ENCODE measurements at places on chromosomes 2 and 18.

GRCh38 chr18:63936932-63937393 lies 12.1 kb upstream of the HMSD start:
- no peak for DNase-seq

DNA sequence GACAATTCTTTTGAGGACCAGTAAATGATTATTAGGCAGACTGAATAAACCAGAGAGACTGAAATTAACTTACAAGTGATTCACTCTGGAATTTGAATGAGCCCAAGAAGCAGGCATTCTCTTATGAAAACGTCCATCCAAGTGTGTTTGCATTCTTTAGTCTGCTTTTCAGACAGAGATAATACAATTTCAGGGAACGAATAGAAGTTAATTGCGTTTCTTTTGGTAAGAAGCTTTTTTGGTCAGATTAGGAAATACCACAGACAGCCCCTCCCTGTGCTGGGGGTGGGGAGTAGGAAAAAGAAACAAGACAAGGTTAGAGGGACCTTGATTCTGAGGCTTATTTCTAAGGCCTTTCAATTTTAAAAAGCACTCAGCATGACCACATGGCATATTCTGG lies 874.4 kb downstream of the SUCLG1 start:
- DNase-seq, result no peak

DNA sequence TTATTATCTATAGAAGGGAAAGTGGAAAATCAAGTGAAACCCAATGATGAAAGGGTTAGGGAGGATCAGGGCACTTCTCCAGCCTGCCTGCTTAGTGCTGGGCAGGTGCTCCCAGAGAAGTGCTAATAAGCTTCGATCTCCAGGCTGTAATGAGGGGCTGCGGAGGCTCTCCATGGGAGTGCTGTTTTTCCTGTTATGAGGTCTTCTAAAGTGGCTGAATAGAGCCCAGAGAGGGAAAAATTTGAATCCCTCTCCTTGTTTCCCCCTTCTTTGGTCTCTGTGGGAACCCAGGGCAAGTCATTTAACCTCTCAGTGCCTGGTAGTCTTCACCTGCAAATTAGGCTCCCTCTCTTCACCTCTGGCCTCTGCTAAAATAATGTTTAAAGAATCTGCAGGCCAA lies 351.7 kb upstream of the DCC start:
- no peak for DNase-seq

DNA sequence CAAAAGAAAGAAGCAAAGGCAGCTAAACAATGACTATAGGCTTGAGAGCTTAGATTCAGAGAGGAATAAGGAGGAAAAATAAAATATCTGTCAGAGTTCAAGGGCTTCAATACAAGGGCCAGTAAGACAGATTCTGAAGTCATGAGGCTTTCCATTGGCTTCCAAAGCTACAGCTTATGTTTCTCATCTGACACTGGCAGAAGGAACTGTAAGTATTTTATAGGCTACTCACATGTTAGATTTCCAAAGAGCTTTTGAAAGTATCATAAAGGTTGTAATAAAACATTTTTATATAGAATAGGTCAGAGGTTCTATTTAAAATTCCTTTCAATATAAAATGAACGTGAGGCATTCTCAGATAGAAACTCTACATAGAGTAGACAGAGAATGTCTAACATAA lies 746.6 kb upstream of the NXPH2 start:
- no peak for DNase-seq

DNA sequence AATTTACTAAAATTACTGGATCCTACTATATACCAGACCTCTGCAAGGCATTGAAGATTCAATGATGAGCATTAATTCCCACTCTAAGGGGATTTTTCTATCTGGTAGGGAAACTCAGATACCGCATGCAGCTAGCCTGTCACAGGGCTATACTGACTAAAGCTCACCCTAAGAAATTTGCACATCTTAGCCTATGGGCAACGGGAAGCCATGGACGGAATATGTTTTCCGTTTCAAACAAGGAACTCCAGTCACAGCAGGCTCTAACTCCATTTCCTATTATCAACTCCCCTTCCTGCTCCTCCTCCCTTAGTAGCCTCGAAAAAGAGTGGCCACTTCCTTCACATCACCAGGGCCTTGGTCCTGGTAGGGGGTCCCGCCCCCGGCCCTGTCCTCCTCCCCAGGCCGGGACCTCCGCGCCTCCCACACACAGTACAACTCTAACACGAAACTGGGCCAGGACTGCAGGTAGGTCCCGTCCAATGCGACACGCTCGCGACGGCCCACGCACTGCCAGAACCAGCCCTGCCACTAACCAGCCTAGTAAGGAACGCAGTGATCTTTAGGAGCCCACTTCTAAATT lies 659 bp upstream of the COX5B start:
- no peak for DNase-seq

GRCh38 chr18:34884436-34884835 lies 156.8 kb upstream of the MAPRE2 start:
- DNase-seq, result no peak

DNA sequence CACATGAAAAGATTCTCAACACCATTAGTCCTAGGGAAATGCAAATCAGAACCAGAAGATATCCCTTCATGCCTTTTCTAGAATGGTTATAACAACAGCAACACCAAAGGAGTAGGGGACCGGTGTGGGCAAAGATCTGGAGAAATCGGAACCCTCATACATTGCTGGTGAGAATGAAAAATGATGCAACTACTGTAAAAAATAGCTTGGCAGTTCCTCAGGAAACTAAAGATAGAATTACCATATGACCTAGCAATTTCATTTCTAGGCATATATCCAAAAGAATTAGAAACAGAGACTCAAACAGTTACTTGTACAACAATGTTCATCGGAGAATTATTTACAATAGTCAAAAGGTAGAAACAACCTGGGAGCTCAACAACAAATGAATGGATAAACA lies 29.2 kb upstream of the CDH7 start:
- DNase-seq, result no peak

DNA sequence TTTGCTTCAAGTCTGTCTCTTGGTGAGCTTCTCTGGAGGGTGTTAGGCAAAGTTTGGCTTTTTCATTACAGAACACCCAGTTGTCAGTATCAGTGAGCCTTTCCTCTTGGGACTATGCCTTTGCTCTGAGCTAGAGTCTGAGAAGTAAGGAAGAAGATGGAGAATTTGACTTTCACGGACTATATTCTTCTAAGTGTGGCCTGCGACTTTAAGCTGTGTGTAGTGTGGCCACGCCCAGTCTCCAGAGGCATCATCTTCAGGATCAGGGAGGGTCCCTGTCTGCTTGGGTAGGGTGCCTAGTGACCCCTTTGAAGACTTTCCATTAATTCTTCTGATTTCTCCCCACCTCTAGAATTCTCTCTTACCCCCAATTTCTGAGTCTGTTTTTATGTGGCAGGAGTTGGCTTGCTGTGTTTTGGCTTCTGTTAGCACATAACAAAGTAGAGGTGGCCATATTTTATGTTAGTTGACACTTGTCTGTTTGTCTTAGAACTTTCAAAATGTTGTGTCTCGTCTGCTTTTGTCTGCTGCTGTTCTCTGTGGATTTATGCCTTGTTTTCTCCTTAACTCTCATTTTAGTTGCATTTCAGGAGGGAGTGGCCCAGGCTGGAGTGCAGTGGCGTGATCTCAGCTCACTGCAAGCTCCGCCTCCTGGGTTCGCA lies 8.6 kb downstream of the PLEKHB2 start:
- no peak for DNase-seq

DNA sequence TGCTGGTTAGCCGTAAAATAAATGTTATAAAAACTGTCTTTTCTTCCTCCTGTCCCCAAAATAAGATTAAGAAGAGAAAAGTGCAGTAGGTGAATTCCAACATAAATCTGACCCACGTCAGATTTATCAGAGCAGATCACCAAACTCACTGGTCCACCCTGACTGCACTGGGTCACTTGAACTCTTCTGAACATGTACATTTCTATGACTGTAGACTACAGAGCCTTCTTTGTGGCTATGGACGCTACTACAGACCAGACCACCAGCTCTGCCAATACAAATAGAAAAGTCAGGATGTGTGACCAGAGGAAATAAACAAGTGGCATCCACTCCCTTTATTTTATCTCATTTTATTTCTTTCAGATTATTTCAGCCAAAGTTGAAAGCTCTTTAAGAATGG lies 11.6 kb downstream of the DSG2 start:
- DNase-seq, result no peak

DNA sequence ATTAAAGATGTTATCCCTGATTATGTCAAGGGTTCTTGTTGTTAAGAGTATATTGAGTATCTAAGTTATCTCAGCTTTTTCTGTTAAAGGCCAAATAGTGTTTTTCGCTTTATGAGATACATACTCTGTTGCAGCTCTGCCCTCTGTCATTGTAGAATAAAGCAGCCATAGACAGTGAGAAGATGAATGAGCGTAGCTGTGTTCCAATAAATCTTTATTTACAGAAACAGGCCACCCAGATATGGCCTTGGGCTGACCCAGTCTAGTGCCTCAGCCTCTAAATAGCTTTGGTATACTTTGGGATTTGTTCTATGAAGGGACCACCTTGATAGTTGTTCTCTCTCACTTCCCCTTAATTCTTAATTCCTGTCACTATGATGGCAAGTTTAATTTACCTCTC lies 72.8 kb upstream of the EML6 start:
- no peak for DNase-seq

- DNase-seq, result no peak
These were observed 25.5 kb downstream of the B4GALT6 start for GRCh38 chr18:31658670-31659575.

GRCh38 chr2:9169349-9170107 lies 37.1 kb upstream of the ASAP2 start:
- DNase-seq, result no peak

GRCh38 chr2:174172802-174173355 lies 75.5 kb downstream of the OLA1 start:
- DNase-seq, result no peak

DNA sequence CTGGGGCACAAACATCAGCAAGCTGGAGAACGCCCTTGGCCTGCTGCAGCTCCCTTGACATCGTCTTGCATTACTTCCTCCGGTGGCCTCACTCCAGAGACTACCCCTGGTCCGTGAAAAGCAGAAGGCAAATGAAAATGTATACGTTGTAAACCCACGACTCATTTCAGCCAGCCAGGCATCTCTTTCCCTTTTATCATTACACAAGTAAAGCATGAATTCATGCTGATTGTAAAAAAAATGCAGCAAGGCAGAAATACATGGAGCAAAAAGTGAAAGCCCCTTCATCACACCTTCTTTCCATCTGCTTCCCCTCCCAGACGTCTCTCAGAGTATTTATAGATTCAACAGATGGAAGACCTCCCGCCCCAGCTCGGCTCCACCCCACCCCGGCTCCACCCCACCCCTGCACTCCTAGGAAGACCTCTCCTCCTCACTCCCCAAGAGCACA lies 41.6 kb upstream of the RALBP1 start:
- DNase-seq, result no peak

- no peak for DNase-seq
These were observed 99.5 kb downstream of the GALNT13 start for GRCh38 chr2:153971250-153971649.
